Glutamatergic neuron (in vitro differentiated cells): ENCODE measurements at places on chromosomes 13 and 19.

GRCh38 chr13:45362939-45363338 lies 22.0 kb upstream of the TPT1 start:
- DNase-seq: no peak
- H3K36me3 ChIP-seq: peaks cover 29% of the 10 kb centered on the region
- H3K27me3 ChIP-seq: peaks cover 2% of the 10 kb centered on the region
- no peak overlapping the region for H3K27ac ChIP-seq
- no peaks in the 10 kb centered on the region for H3K4me1 ChIP-seq
- H3K4me3 ChIP-seq: no peak overlapping the region

- no peak overlapping the region for H3K27ac ChIP-seq
- H3K4me1 ChIP-seq: no peaks in the 10 kb centered on the region
- no peaks in the 10 kb centered on the region for H3K36me3 ChIP-seq
- no peak overlapping the region for H3K4me3 ChIP-seq
- DNase-seq: no peak
Observed at GRCh38 chr19:28556371-28556770, 656.6 kb downstream of the UQCRFS1 start.

DNA sequence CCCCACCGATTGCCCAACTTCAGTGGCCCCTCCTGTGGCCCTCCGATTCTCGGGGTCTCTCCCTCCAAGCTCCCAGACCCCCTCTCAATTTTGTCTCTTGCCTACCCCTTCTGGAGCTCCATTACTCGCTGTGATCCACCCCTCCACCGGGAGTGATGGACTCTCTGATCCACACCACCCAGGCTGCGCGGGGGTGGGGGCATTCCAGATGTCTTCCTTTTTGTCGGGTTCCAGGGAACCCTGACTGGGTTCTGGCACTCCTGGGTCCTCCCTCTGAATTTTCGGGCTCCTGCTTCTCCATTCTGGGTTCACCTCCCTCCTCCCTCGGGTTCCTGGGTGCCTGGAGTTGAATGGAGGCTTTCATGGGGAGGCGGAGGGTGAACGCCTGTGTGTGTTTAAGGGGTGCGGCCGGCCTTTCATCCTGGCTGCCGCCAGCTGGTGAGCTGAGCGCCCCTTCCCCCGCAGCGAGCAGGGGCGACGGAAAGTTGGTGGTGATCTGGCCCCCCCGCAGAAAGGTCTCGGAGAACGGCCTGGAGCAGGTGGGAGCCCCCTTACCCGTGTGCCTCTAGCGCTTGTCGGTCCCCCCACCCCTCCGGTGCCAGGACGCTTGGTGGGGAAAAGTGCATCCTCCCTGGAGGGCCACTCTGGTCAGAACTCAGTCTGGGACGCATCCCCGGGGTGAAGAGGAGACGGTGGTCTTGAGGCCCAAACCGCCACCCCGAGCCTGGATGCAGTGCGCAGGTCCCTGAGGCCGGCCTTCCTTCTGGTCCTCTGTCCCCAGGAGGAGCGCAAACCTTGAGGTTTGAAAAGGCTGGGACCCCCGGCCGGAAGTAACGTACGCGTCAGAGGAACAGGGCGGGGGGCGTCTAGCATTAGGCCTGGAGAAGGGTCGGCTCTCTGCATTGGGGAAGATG lies 1.6 kb downstream of the MISP3 start:
- peak; percentile 50 for DNase-seq
- H3K36me3 ChIP-seq: no peaks in the 10 kb centered on the region
- no peaks in the 10 kb centered on the region for H3K4me1 ChIP-seq
- H3K4me3 ChIP-seq: peak overlapping the region; percentile 97

- H3K4me3 ChIP-seq: no peak overlapping the region
- H3K27ac ChIP-seq: no peak overlapping the region
- no peaks in the 10 kb centered on the region for H3K4me1 ChIP-seq
- peaks cover 10% of the 10 kb centered on the region for H3K36me3 ChIP-seq
- DNase-seq: no peak
Observed at GRCh38 chr13:39016087-39016486, 21.8 kb downstream of the PROSER1 start.

DNA sequence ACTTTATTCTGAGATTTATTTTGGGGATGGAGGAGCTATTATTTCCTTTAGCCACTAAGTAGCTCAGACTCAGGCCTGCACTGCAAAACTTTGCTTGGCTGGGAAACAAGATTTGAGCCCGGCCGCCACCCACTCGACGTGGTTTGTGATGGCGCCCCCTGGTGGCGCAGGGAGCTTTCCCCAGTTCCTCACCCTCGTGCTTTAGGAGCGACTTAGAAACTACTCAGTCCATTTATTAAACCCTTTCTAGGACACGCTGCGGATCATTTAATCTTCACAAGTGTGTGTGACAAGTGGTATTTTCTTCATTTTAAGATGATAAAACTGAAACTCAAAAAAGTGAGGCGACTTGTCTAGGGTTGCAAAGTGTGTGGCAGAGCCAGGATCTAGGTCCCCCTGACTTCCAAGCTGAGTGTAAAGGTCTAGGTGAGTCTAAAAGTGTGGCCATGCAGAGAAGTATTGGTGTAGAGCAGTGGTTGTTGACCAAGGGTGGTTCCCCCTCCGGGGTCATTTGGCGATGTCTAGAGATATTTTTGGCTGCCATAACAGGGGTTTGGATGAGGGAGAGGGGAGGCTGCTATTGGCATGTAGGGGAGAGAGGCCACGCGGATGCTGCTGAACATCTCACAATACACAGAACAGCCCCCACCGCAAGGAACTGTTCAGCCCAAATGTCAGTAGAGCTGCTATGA lies 2.2 kb downstream of the CXCL17 start:
- H3K4me1 ChIP-seq: peaks cover 9% of the 10 kb centered on the region
- peaks cover 5% of the 10 kb centered on the region for H3K27me3 ChIP-seq
- DNase-seq: peak; percentile 85
- no peak overlapping the region for H3K27ac ChIP-seq

GRCh38 chr19:35476149-35476548 lies 14.1 kb downstream of the KRTDAP start:
- no peak overlapping the region for H3K27ac ChIP-seq
- no peaks in the 10 kb centered on the region for H3K36me3 ChIP-seq
- H3K4me3 ChIP-seq: no peak overlapping the region
- no peak for DNase-seq

- H3K27ac ChIP-seq: no peak overlapping the region
- DNase-seq: no peak
- H3K27me3 ChIP-seq: peaks cover 2% of the 10 kb centered on the region
- peaks cover 13% of the 10 kb centered on the region for H3K4me1 ChIP-seq
- H3K36me3 ChIP-seq: peaks cover 10% of the 10 kb centered on the region
Observed at GRCh38 chr13:30551189-30551588, 66.5 kb upstream of the USPL1 start.

- H3K4me3 ChIP-seq: peak overlapping the region; percentile 100
- H3K4me1 ChIP-seq: peaks cover 18% of the 10 kb centered on the region
- DNase-seq: no peak
- peak overlapping the region; percentile 96 for H3K27ac ChIP-seq
- H3K27me3 ChIP-seq: peaks cover 8% of the 10 kb centered on the region
- H3K36me3 ChIP-seq: no peaks in the 10 kb centered on the region
Observed at GRCh38 chr19:43574424-43575155, 737 bp downstream of the XRCC1 start.

GRCh38 chr13:44300895-44301638 lies 72.6 kb upstream of the SERP2 start:
- H3K27me3 ChIP-seq: peaks cover 6% of the 10 kb centered on the region
- no peaks in the 10 kb centered on the region for H3K36me3 ChIP-seq
- no peak overlapping the region for H3K27ac ChIP-seq
- DNase-seq: no peak
